Mesothelial cell of epicardium (in vitro differentiated cells): ENCODE measurements at places on chromosomes 4 and X.

DNA sequence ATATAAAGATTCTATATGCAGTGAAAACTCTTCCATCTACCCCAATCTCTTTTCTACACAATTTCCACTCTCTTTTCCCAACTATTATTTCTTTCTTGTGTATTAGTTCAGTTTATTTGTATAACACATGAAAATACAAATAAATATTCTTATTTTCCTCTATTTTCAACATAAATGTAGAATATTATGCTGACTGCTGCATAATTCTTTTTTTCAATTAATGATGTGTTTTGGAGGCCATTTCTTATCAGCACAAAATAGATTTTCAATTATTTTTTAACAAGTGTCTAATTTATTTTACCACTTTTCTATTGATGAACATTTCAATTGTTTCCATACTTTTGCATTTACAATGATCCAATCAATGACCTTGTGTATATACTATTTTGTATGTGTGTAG is 557.7 kb upstream of the NR3C2 start:
- DNase-seq, result no peak

DNA sequence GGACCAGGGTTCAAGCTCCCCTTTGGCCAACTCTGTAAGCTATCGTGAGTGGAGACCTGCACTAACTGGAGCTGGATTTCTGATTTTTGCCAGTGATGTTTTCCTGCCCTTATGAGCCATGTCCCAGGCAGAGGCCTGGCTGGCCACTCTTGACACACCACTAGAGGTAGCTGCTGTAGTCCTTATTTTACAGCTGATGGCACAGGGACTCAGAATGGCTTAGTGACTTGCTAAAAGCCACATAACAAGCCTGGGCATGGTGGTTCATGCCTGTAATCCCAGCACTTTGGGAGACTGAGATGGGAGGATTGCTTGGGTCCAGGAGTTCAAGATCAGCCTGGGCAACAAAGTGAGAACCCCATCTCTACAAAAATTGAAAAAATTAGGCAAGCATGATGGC is 33.4 kb downstream of the CYTL1 start:
- DNase-seq, result no peak

DNA sequence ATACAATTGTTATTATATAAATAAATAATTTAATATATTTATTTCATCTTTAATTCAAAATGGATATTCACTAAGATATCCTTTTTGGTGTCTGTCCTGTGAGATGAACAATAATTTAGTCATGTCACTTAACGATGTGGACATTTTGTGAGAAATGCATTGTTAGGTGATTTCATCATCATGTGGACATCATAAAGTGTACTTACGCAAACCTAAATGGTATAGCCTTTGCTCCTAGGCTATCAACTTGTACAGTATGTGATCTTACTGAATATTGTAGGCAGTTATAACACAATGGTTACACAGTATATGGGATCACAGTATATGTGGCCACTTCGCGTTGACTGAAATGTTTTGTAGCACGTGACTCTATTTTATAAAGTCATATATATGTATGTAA is 20.2 kb upstream of the CHRNA9 start:
- no peak for DNase-seq

DNA sequence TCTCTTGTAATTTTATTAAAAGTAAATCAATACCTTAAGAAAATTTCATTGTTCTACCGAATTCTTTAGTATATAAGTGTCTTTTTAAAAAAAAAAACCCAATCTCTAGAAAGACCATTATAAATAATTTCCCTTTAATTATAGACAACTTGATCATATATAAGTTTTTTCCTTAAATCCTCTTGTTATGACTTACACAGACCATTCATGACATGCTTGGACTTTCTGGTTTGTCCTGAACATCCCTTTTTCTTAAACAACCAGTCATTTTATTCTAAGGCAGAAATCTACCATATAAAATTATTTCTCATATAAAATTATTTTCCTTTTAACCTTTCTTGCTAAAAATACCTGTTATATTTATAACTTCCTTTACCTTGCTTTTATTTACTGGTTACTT is 15.4 kb upstream of the FHDC1 start:
- DNase-seq, result no peak

DNA sequence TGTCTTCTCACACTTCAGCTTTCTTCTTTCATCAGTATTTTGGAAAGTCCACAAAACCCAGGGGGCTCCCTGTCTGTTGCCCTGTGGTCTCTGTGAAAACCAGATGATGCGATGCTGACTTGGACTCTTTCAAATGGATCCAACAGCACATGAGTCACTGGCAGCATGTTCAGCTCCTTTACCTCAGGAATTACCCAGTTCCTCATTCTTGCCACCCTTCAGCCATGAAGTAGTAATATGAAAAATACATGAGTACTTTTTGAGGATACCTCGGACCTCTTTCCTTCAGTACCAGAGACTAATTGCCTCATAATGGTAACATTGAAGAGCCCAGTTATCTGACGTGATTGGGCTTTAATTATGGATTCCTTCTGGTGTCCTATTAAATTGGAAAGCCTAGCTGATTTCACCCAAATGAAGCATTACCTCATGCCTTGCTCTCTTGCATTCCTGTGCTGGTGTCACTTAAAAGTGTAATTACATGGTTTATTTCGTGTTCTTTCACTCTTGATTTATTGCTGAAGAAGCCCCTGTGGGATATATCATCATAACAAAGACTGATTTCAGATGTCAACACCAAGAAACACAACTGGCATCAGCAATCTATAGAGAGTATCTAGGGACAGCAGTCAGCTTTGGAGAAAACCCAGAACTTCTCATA is 63.4 kb downstream of the NFKB1 start:
- DNase-seq, result no peak

GRCh38 chr4:128444544-128445302 is 157.1 kb upstream of the PGRMC2 start:
- no peak for DNase-seq

DNA sequence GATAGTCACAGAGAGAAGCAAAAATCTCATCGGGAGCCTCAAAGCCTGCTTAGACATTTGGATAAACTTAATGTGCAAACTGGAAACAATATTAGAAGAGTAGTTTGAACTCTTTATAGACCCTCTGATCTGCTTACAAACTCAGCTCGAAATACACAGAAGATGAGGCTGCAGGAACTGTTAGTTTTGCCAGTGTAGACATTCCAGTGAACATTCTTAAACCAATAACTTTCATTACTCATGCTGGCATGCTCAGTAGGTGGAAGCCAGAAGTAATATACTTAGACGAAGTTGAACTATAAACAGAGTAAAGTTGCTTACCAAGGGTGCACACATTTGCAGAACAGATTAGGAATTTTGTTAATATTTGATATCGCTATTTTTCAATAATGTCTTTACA is 303.5 kb downstream of the ANKRD50 start:
- DNase-seq, result no peak

- no peak for DNase-seq
Measured at GRCh38 chr4:2946812-2947600, 16.2 kb downstream of the NOP14 start.

DNA sequence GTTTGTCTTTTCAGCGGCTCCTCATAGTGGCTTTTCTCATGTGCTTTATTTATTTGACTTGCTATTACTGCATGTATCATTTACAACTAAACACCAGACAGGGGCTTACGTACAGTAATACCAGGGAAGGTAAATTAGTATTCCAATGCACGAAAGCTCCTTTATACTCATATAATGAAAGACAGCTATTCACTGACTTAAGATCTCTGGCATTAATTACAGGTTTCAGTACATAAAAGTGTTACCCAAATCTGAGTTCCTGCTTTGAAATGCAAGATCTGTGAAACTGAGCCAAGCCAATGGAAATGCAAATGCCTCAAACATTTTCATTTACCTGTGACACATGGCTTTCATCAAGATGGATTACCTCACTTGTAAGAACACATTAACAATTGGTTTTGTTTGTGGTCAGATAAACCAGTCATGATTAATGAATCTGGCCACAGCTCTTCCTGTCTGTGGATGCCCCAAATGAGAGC is 107.2 kb downstream of the ANAPC4 start:
- DNase-seq, result no peak

GRCh38 chr4:168319486-168320019 is 1.0 kb upstream of the DDX60 start:
- DNase-seq, result no peak

DNA sequence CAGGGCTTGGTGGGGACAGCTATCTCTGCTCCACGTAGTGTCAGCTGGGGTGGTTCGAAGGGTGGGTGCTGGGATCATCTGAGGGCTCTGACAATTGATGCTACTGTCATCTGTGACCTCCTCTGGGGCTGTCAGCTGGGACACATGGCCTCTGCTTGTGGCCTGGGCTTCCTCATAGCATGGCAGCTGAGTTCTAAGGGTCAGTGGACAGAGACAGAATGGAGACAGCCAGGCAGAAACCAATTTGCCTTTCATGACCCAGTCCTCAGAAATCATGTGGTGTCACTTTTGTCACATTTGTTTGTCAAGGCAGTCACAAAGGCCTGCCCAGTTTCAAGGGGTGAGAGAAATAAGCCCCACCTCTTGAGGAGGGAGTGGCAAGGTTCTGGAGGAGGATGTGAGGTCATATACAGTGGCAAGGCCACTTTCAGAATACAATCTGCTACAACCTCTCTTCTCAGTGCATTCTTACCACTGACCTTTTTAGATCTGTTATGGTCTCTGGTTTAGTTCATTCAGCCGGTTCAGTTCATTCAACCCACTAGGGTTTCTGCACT is 103.6 kb upstream of the BCOR start:
- DNase-seq, result no peak
